ENCODE measurements at places on chromosomes 11 and 22. TPM values are rescaled to one million over a fixed set of nuclear protein-coding genes. Genes with fewer than 3 reads are reported as not detected.

ST14 gene
- total RNA-seq: 1.0 TPM

RIMBP3B gene
- not detected for total RNA-seq

TUBA8 gene
- 253 TPM for total RNA-seq

TMEM45B gene
- not detected for total RNA-seq

SAA4 gene
- not detected for total RNA-seq

ANGPTL5 gene
- total RNA-seq: 1.3 TPM

SCN2B gene
- total RNA-seq: 24.9 TPM

GAL3ST3 gene
- 1.3 TPM for total RNA-seq

DLG2 gene
- total RNA-seq: 6.5 TPM

SCN4B gene
- total RNA-seq: 12.9 TPM

GRCh38 chr11:73241300-73241699, 23.2 kb downstream of the P2RY2 start:
- no peak for DNase-seq

DNA sequence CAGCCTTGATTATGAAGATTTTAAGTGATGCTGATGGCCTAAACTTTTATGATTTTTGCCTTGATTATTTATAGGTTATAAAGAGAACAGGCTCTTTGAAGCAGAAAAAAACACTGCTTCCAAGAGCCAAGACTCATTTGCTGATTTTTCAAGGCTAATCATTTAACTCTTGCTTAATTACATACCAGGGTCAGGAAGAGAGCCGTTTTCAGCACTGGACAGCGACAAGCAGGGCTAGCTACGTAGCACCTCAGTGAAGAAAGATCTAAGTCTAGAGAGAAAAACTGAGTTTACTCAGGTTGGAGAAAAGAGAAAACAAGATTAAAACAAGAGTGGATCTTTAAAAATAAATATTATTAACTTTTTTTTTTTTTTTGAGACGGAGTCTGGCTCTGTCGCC, 615.4 kb upstream of the B3GAT1 start:
- no peak for DNase-seq

DNA sequence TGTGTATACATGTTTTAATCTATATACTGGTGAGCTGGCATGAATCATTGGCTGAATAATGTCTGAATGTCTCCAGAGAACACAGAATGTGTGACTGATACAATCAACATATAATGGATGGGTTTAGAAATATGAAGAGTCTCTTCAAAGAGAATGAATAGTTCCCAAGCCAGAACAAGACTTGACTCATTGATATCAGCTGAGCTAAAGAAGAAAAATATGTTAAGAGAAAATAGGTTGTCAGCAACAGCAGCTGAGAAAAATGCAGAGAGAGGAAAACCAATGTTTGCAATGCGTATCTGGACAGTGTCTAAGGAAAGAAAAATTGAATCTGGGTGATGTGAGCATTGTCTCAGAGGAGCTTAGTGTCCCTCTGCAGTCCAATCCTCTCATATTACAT, 1281.8 kb upstream of the TENM4 start:
- DNase-seq: no peak

GRCh38 chr11:134841411-134841810, 429.4 kb upstream of the B3GAT1 start:
- no peak for DNase-seq

- DNase-seq: no peak
Measured at GRCh38 chr22:22235558-22235957, 9.0 kb upstream of the VPREB1 start.

SRSF8 gene
- 19.0 TPM for total RNA-seq

KRTAP5-2 gene
- total RNA-seq: not detected

GRCh38 chr22:43447380-43447779, 35.6 kb downstream of the MPPED1 start:
- no peak for DNase-seq

PRG3 gene
- total RNA-seq: not detected

- DNase-seq: no peak
Measured at GRCh38 chr22:48138427-48138826, 1376.0 kb downstream of the TBC1D22A start.

SNX32 gene
- total RNA-seq: not detected

DNA sequence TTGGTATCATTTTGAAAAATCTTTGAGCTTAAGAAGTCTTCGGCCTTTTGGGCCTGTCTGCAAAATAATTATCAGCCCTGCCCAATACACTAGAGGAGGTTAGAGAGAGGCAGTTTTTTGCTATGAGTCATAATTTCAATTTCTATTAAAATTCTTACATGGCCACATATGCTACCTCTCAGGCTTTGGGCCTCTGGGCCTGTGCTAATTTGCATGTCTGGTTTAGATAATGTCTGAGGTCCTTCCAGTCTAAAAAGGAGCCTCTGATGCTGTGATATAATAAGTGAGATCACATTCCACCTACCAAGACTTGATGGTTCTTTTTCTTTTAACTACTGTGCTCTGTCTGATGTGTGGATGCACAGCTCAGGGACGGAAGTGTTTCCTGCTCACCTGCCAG, 70.8 kb downstream of the KCNJ1 start:
- DNase-seq: no peak

DNA sequence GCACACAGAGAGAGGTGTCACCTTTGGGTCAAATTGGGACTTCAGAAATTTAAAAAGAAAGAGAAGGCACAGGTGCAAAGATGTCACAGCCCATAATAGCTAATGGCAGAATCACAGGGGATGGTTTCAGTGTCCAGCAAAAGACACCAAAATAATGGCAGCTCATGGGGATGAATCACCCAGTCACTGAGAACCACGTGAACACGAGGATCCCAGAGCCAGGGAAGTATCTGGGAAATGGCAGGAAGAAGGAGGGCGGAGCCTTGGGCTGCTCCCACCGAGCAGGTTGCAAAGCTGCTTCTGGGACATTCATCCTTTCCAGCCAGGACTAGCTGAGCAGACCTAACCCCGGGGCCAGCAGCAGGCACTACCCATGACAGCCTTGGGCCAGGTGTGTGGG, 45.6 kb downstream of the TRMU start:
- no peak for DNase-seq

ACTN3 gene
- not detected for total RNA-seq

ARHGAP32 gene
- 5.3 TPM for total RNA-seq

- no peak for DNase-seq
Measured at GRCh38 chr11:116851626-116852025, 14.2 kb upstream of the APOA1 start.

DNA sequence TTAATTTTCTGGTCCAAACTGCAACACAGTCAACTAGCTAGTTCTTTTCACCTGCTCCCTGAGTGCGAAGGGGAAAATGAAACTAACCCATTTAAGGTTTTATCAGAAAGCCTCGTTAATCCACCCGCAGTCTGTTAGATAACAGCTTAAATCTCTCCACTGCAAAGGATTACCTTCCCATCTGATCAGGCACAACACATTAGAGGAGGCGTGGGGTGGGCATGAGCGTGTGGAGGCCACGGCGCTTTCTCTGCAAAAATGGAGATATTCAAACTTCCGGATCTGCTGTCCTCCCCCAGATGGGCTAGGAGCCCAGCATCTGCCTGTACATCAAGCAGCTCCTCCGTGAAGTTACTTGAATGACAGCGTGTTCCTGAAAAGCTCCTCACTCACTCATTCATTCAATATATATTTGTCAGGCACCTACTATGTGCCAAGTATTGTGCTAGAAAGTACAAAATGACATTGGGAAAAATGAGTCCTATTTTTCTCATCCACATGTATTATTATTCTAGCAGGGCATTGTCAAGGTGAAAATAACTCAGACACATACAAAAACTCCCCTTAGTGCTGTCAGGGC, 13.5 kb upstream of the ANKK1 start:
- DNase-seq: no peak

DNA sequence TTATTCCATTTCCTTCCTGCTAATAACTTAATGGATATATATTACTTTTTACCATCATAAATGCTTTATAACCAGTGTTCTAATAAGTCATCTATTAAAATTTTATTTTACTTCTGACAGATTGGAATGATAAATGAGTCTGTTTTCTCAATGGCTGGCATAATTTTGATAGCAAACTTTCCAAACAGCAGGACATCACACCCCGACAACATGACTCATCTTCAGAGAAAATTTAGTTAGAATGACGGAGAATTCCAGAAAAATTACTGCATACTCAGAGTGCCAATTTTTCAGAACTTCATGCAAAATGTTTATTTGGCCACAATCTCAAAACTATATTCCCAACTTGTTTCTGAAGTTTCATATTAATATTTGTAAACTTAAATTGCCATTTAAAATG, 174.4 kb downstream of the SWAP70 start:
- no peak for DNase-seq

- no peak for DNase-seq
Measured at GRCh38 chr11:29782447-29782846, 234.4 kb downstream of the KCNA4 start.

- no peak for DNase-seq
Measured at GRCh38 chr11:70415191-70415590, 16.9 kb downstream of the CTTN start.

GRCh38 chr11:4466871-4467442, 15.5 kb upstream of the OR52K1 start:
- DNase-seq: no peak

GRCh38 chr22:46761539-46762237, 762 bp upstream of the TBC1D22A start:
- DNase-seq: no peak

TPBGL gene
- 0.16 TPM for total RNA-seq

LAYN gene
- 2.8 TPM for total RNA-seq

DNA sequence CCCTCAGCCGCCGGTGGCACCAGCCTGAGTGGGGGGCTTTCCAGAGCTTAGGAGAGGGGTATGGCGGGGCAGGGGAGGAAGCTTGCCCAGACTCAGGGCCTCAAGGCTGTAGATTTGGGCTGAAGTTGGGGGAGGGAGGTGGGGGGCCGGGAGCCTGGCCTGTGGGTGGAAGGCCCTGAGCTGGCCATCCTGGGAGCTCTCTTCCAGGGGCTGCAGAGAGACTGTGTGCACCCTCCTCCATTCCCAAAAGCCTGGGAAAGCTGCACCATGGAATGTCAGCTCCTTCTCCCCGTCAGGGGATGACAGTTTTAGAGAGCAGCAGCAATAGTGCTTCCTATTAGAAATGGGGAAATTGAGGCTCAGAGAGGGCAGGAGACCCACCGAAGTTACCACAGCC, 1.0 kb downstream of the SYT12 start:
- no peak for DNase-seq

SCGB1A1 gene
- not detected for total RNA-seq

CNGA4 gene
- not detected for total RNA-seq

FAT3 gene
- 0.33 TPM for total RNA-seq

- DNase-seq: no peak
Measured at GRCh38 chr11:95913830-95914615, 9.9 kb downstream of the MTMR2 start.

GRCh38 chr11:49424136-49424535, 215.7 kb upstream of the FOLH1 start:
- DNase-seq: no peak

KCNJ1 gene
- not detected for total RNA-seq

GRIA4 gene
- not detected for total RNA-seq

A4GALT gene
- total RNA-seq: 94.9 TPM

GRCh38 chr11:95793116-95793515, 2.8 kb downstream of the CEP57 start:
- no peak for DNase-seq

DNA sequence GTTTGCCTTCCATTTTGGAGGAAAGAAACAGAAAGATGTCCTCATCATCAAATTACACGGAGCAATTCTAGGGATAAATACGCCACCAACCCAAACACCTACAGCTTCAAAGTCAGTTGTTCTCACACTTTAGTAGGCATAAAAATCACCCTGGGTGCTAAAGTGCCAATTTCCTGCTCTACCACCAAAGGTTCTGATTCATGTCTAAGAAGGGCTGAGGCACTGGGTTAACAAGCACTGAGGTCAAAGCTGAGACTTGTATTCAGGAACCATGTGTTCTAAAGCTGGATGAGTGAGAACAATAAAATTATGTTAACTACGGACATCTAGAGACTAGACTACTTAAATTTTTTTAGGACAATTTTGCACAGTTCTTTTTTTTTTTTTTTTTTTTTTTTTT, 127.6 kb downstream of the MPPED2 start:
- no peak for DNase-seq

NLRX1 gene
- 32.2 TPM for total RNA-seq

DNA sequence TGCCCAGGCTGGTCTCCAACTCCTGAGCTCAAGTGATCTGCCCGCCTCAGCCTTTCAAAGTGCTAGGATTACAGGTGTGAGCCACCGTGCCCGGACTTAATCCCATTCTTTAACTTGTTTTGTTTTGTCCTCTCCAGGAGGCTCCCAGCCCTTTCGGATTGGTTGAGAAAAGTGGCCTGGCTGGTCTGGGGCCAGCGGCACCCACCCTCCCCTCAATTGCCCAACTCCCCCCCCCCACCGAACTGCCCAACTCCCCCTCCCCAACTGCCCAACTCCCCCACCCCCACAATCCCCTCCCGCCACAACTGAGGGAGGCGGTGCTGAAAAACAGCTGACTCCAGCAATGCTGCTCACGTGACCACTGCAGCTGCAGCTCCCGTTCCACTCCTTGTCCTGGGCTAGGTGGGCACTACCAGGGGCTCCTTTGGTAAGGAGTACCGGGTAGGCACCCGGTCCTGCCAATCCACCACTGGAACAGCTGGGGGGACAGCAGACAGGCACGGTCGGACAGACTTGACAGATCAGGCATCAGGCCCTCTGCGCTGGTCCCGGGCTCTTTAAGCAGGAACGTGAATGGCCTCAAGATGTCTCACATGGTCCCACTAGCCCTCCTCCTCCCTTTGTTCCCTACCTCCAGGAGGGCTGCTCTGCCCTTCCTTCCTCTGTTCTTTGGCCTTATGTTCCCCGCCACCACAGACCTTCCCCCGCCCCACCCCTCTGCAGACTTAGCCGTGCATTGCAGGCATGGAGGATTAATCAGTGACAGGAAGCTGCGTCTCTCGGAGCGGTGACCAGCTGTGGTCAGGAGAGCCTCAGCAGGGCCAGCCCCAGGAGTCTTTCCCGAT, at the start of gene TCN2:
Gene TCN2, plus strand, starts transcription at position 720 of the 845 bp plus-strand sequence. CDS start 158 bp downstream, outside the sequence.
- DNase-seq: peak; percentile 70

Measured in left ventricle myocardium inferior (tissue), 1 donor.